ENCODE measurements at places on chromosomes 4 and X. TPM values are rescaled to one million over a fixed set of nuclear protein-coding genes. Genes with fewer than 3 reads are reported as not detected.

The SMIM43 gene
- 3.5 TPM for total RNA-seq

The CT45A5 gene
- not detected for total RNA-seq

The DMD gene
- 3.5 TPM for total RNA-seq

The PLAC8 gene
- total RNA-seq: not detected

The KLHL13 gene
- 0.43 TPM for total RNA-seq
